ENCODE measurements at places on chromosomes 5 and 9.

DNA sequence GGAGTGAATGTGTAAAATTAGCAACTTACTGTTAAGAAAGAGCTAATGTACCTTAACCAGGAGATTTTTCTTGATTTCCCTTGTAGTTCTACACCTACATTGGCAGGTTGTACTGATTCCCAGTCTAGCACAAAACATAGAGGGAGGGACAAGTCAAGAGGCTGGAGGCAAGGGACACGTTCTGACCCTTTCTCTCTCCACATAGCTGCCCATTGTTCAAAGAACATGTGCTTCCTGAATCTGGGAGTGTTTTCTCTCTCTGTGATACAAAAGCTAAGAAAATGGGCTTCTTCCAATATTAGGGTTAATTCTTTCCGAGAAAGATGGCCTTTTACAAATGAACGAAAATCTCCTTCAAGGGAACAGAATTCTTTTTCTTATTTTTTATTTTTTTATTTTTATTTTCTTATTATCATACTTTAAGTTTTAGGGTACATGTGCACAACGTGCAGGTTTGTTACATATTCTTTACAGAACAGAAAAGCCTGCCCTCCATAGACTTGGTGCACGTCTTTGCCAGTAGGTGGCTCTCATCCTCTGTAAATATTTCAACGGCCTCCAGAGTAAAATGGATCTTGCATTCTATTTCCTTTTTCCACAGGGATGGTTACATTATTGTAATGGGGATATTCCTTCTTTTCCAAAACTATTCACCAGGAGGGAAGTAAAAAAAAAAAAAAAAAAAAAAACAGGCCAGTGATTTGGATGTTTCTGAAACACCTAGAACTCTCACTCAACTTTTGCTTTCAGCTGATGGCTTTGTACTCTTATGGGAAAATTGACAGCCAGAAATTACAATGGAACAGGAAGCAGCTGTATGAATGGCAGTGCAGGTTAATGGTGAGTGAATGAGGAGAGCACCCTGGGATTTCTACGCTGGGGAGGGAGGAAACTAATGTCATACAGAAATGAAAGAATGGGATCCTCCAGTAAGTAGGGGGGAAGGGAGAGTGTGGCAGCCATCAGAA lies 13.1 kb upstream of the IFNA5 start:
- DNase-seq, result peak; percentile 69

DNA sequence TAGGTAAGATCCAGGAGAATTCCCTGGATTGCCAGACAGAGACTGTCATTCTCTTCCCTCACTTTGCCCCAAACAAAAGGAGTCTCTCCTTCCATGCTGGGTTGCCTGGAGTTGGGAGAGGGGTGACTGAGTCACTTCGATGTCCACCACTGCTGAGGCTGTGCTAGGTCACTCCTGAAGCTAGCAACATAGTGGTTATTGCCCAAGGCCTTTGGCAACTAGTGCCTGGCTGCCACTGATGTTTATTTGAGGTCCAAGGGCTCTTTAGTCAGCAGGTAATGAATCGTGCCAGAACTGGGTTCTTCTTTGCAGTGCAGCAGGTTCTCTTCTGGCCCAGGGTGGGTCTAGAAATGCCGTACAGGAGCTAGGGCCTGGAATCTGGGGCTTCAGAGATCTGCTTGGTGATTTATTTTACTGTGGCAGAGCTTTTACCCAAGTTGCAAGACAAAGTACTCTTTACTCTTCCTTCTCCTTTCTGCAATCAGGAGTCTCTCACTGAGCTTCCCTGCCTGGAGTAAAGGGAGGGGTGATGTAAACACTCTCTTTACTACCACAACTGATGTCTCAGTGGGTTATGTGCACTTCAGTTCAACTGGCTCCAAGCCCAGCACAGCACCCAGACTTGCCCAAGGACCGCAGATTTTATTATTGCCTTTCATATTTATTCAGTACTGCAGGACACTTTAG lies 155.7 kb upstream of the SH3GL2 start:
- DNase-seq, result no peak

GRCh38 chr9:135736272-135736978 lies 34.4 kb downstream of the KCNT1 start:
- no peak for DNase-seq

- no peak for DNase-seq
Measured at GRCh38 chr9:73162987-73163768, 11.5 kb downstream of the ANXA1 start.

- peak; percentile 51 for DNase-seq
Measured at GRCh38 chr5:458547-459353, 15.8 kb downstream of the EXOC3 start.

- peak; percentile 90 for DNase-seq
Measured at GRCh38 chr5:109689740-109690241, at the start of gene MAN2A1. MAN2A1 (plus strand) TSS chr5:109689927; CDS start chr5:109690418, 491 bp downstream.

DNA sequence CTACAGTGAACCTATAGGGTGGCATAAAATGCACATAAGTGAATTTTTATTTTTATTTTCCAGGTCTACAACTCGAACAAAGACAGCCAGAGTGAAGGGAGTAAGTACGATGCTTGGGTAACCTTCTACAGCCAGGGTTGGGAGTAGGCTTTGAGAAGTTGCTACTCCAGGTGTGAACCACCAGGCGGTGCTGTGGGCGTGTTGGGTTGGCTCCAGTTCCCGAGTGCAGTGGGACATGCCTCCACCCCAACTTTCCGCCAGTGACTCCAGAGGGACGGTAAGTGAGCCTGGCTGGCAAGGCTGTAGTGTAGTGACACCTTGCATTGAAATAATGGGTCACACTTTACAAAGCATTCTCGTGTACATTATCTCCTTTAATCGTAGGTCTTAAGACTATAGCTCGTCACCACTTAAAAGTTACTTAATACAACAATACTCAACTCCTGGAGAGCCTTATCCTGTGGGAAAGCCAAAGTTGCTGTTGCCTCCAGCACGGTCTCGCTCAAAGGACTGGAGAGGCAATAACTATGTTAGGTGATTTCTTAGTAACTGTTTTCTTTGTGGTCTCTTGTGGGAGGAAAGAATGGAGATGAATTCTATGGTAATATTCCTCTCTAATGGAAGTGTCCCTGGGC lies 244.0 kb downstream of the ARHGAP26 start:
- no peak for DNase-seq

DNA sequence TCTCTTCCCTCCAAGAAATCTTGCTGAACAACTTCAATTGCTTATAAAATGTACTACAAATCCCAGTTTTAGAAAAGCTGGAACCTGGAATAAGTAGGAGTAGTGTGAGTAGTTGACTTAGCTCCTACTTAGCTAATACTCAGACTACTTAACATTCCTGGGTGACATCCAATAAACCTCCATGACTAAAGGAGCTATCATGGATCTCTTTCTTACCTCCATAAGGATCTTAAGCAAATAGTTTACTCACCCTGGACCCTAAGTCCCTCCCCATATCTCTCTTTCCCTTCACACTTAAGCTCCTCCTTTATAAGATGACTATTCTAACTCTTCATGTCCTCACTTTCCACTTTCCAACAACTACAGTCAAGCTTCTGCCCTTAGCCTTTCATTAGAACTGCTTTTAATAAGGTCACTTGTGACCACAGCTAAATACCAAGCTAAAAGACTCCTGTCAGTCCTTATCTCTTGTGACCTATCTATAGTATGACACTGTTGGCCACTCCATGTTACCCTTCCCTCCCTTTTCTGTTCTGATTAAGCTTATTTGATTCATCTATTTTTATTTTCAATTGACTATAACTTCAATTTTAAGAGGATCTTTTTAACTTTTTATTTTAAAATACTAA lies 194.9 kb downstream of the RFX3 start:
- no peak for DNase-seq

GRCh38 chr9:77710965-77711648 lies 63.0 kb upstream of the GNA14 start:
- no peak for DNase-seq

- no peak for DNase-seq
Measured at GRCh38 chr5:14173377-14174229, 30.5 kb downstream of the TRIO start.

GRCh38 chr5:69502767-69503488 lies 10.3 kb downstream of the OCLN start:
- DNase-seq, result no peak

Data from hepatocyte (in vitro differentiated cells).